Large intestine (tissue), 12 donors: ENCODE measurements at places on chromosomes 3 and 15.

DNA sequence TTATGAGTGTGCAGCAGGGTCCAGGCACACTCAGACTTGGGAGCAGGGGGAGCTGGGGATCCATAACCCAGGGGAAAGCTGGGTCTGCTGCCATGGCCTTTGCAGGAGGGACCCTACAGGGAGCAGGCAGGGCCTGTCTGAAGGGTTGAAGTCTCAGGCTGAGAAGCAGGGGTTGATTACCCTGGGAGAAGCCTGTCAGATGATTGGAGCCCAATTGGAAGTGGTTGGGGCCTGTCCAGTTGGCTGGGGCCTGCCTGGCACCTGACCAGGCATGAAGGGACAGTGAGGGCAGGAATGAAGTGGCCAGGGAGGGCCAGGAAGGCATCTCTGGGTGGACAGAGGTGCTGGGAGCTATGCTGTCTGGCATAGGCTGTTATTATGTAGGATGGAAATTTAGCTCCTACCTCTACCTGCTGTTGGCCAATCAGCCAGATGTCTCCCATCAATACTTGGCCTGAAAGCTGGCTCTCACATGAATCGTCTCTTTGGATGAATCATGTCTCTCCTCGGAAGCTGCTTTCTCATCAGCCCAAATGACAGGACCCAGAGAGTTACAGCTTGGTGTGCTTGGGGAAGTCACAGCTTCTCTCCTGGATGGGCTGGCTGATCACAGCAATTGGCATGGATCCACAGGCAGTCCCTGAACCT is 27.4 kb upstream of the SLCO2A1 start:
- no peak for DNase-seq

GRCh38 chr3:115062009-115062408 is 85.1 kb downstream of the ZBTB20 start:
- DNase-seq, result no peak

GRCh38 chr15:78405336-78405924 is 32.6 kb upstream of the IREB2 start:
- DNase-seq, result no peak

DNA sequence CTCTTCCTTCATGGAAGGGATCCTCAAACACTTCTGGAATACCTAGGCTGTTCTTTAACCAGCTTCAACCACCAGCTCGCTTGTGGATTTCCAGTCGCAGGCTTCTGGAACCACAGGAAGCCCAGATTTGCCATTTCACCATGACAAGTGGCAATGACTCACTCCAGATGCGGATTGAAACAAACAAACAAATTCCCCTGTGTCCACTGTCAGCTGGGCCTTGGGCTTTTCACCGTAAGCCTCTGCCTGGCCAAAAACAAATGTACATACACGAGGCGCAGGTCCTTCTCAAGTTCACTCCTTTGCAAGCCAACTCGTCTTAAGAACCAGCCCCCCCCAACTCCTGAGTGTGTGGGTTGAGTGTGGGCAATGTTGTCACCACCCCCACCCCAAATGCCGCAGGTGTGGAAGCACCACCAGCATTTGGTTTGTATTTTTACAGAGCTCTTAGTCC is 8.8 kb downstream of the BCL6 start:
- DNase-seq, result no peak

DNA sequence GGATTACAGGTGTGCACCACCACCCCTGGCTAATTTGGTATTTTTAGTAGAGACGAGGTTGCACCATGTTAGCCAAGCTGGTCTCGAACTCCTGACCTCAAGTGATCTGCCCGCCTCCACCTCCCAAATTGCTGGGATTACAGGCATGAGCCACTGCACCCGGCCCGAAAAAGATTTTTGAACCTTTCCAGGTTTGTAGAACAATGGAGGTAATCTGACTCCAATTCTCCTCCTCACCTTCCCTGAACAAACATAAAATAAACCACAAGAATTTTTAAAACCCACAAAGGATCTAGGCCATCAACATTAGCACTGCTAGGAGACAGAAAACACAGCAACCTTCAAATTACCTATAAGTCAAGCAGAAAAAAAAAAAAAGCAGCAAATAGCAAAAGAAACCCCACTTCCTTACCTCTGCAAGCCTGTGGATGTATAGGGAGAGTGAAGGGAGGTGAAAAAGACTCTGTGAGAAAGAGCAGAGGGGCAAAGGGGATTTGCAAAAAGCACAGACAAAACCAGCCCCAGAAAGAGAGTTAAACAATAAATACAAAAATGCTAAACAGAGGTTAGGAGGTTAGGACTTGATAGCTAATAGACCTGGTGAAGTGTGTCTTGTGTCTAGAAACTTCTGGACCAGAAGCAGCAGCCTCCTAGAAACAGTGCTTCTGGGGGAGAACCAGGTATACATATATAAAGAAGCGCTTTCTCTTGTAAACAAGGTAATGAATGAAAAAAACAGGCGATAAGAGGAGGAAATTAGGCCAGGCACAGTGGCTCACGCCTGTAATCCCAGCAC is 32.1 kb downstream of the TFDP2 start:
- DNase-seq, result no peak

DNA sequence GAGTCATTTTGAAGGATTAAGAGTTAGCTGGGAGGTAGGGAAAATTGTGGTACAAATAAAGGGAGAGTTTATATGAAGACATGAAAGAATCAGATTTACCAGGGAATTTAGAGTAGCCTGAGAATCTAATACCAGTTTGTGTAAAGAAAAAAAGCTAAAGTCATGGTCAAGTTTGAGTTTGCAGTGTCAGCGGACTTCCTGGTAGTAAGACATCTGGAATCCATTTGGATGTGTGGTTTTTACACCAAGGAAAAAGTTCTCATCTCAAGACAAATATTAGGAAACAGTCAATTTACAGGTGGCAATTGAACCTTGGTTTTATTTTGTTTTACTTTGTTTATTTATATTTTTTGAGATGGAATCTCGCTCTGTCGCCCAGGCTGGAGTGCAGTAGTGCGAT is 1.5 kb upstream of the P2RY12 start:
- DNase-seq, result no peak

DNA sequence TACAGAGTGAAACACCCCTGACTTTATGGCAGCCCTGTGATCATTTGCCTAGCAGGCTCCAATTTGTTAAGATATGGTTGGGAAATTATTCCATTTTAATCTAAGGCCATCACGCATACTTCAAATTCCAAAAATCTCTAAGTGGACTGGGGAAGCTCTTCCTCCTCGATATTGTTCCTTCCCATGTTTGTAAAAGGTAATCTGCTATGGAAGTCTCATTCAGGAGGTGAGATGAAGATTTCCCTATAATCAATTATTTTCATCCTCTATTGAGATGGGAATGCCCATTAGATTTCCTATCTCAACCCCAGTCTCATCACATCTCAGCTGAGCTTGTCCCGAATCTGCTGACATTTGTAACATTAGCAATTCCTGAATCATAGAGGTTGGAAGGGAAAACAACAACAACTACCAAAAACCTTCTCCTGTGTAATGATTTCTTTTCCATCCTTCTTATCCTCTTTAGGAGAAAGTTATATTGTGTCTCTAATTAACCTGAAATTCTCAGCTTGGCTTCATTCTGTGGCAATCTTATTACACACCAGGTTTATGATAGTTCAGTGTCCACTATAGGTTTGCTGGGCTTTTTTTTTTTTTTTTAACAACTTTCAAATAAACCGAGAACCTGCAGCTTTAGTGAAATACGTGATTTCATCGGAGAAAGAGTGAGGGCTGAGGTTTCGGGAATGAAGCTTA is 2.2 kb upstream of the NR2F2 start:
- no peak for DNase-seq

DNA sequence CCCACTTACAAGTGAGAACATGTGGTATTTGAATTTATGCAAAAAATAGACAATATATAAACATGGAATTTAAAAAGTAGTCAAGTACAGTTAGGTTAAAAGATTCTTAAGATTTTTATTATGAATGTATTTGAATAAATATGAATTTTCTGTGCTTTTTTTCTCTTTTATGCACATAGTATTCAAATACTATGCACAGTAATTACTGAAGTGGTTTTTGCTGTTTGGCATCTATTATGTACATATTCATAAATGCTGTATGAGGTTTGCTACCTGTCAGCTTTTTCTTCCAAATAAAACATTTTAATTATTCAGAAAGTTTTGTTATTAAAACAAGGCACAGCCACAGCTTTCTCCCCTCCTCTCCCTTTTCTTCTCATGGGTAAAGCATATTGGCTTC is 1272.7 kb downstream of the NSUN3 start:
- no peak for DNase-seq

DNA sequence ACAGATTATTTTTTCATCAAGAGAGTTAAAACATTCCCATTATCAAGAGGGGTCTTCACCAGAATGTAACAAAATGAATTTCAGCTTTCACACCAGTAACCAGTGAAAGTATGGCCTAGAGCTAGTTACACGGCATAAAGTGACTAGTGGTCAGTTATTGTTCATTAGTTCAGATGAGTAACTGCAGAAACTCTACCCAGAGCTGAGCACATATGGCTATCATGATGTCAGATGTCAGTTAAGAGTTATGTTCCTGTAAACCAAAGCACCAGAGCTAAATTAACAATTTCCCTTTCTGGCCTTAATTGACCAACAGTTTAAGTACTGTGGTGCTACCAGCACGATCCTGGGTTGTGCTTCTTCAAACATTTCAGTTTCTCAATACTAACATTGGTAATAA is 6.6 kb upstream of the MRPS25 start:
- DNase-seq, result no peak

DNA sequence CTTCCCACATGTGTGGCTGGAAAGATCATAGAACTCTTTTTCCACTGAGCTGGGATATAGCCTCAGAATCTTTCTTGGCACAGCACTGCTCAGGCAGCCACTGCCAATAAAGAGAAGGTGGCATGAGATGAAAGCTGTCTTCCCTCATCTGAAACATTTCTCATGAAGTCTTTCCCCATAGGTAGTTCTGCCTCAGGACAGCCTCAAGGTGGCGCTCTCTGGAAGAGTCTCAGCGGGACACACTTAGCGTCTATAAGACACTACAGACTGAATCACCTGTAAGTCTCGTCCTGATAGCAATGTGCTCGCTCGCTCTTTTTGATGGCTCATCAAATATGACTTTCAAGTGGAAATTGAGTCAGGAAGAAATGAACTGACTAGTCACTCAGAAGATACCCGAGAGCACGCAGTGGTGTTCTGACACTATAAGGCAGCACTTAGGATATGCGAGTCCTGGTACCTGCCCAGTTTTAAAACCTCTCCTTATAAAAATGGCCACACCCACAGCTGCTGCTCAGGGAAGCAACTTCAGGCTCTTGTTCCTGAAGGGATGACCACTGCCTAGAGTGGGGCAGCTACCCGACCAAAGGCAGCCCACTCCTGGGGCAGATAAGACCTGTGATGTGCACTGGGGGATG is 269.5 kb downstream of the SUCLG2 start:
- DNase-seq, result peak; percentile 32

GRCh38 chr15:63860155-63860554 is 26.4 kb upstream of the HERC1 start:
- no peak for DNase-seq

DNA sequence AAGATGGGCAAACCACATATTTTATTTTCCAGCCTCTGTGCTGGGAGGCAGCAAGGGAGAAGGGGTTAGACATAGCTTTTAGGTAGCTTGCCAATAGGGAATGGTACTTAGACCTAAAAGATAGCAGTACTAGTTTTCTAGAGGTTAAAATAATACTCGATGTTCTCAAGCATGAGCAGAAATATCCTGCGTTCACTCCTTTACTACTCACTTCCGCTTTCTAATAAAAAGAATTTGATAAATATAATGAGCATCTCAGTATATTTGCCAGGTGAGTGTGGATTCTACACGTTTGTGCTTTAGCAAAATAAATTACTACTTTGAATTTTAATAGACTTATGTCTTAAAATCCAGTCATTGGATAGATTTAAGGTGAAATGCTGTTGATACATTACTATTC is 39.4 kb upstream of the CD47 start:
- DNase-seq, result no peak

DNA sequence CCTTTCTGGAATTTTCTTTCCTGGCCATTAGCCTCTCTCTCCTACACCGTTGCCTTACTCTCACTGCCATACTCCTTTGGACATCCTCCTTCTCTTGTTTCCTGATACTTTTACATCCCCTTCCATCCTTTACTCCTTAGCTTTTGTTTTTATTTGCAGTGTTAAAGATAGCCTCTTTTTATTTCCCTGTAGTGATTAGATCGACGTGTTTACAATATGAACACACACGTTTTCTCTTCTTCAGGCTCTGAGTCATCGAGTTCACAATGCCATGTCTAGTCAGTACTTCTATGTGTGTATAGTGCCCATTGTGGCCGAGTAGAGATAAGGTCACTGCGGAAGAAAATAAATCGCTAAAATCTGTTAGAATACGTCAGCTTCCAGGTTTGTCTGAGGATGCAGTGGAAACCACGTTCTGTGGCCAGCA is 208.5 kb downstream of the LPP start:
- peak; percentile 72 for DNase-seq

- DNase-seq, result peak; percentile 99
Observed at GRCh38 chr15:22838292-22839042, at the start of gene NIPA2. TSS of gene NIPA2 (plus strand) at chr15:22838666. CDS start at chr15:22851732, 13,066 bp downstream.

DNA sequence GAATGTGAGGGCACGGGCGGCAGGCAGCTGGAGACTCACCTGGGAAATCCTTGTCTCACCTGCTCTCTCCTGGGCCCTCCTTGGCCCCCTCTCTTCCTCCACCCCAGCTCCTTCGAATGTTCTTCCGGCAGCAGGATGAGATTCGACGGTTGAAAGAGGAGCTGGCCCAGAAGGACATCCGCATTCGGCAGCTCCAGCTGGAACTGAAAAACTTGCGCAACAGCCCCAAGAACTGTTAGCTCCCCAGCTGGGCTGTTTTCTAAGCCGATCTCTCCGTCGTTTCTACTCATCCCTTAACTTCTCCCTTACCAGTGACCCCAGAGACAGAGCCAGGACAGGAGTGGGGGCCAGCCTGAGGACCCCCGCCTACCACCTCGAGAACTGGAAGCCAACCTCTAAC is 95.0 kb downstream of the ANP32A start:
- DNase-seq, result peak; percentile 30

GRCh38 chr3:74415731-74416130 is 198.7 kb downstream of the CNTN3 start:
- DNase-seq, result no peak

DNA sequence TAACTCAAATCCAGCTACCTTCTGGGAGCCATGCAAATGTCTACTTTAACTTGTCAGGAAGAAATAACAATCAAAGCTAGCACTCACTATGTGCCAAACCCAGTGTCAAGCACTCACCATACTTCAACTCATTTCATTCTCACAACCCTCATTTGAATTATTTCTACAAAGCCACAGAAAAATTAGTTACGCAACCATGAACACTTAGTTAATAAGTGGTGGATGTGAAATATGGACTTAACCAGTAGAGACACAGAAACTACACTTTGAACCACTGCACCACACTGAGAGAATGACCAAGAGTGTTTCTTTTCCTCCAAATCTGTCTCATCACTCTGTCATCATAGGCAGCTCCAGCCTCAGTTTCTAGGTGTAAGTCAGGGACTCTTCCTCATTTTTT is 91.0 kb upstream of the MBNL1 start:
- DNase-seq, result peak; percentile 35
